ENCODE measurements at places on chromosomes 2 and 18.
A peak's percentile ranks its signal among the peaks of the same experiment; 100 is the strongest.

- no peak overlapping the region for H3K4me3 ChIP-seq
- H3K27me3 ChIP-seq, result no peaks in the 10 kb centered on the region
- DNase-seq, result no peak
Observed at GRCh38 chr18:22378672-22379282, 38.9 kb downstream of the CTAGE1 start.

- H3K27me3 ChIP-seq, result no peaks in the 10 kb centered on the region
- no peaks in the 10 kb centered on the region for H3K4me1 ChIP-seq
- DNase-seq, result no peak
- no peak overlapping the region for H3K4me3 ChIP-seq
- H3K27ac ChIP-seq, result no peak overlapping the region
- peaks cover 6% of the 10 kb centered on the region for H3K36me3 ChIP-seq
Observed at GRCh38 chr2:32783469-32783868, 155.6 kb downstream of the TTC27 start.

- H3K4me3 ChIP-seq, result no peak overlapping the region
- no peak overlapping the region for H3K27ac ChIP-seq
- peaks cover 6% of the 10 kb centered on the region for H3K36me3 ChIP-seq
Observed at GRCh38 chr2:58137221-58137620, 90.6 kb downstream of the VRK2 start.

DNA sequence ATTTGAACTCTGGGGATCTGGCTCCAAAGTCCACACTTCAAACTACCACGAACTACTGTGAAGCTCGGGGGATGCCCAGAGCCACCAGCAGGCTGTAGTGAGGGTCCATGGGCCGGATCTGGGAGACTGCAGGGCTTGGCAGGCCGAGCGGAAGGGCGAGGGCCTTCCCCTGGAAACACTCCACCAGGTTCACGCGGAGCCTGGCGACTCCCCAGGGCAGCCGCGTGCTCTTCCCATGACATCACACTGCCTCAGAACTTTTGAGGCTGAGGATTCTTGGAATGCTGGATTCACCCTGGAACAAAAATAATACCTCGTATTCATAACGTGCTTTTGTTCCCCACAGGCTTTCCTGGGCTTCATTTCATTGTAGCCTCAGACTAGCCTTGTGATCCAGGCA lies 201.0 kb downstream of the SMAD7 start:
- no peak overlapping the region for H3K4me3 ChIP-seq
- H3K4me1 ChIP-seq, result no peaks in the 10 kb centered on the region
- no peak for DNase-seq
- H3K36me3 ChIP-seq, result no peaks in the 10 kb centered on the region
- no peak overlapping the region for H3K27ac ChIP-seq

GRCh38 chr2:38122344-38122743 lies 46.4 kb upstream of the CYP1B1 start:
- no peak overlapping the region for H3K27ac ChIP-seq
- H3K4me3 ChIP-seq, result no peak overlapping the region
- no peak for DNase-seq
- no peaks in the 10 kb centered on the region for H3K36me3 ChIP-seq
- no peaks in the 10 kb centered on the region for H3K4me1 ChIP-seq

- peaks cover 3% of the 10 kb centered on the region for H3K36me3 ChIP-seq
- H3K27me3 ChIP-seq, result no peaks in the 10 kb centered on the region
- H3K27ac ChIP-seq, result no peak overlapping the region
Observed at GRCh38 chr2:3399829-3400228, 20.3 kb downstream of the TRAPPC12 start.

DNA sequence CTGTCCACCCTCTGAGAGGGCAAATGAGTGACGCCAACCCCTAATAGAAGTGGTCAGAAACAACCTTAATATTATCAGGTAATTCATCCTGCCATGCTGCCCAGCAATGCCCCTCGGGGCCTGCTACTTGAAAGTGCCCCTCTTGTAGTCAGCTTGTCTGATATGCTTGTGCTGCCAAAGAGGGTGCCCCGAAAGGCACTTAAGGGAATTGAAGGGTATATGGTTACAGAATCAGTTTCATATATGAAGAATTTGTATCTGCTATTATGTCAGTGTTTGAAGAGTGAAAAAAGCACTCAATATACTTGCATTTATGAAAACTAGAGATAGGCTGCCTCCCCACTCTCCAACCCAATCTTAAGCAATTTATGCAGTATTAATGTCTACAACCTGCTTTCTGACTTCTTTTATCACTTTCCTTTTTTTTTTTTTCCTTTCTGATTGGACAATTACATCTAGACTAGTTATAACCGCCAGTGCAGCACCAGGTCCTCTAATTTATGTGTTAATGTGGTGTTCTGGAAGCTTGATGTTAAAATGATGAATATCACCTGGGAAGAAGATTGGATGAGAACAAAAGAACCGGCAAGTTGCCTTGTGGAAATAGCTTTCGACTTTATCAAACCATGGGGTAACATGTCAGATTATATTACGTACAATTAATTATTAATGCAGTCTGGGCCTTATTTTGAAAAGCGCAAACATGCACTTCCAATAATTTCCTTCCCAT lies 646.9 kb upstream of the ACVR2A start:
- no peaks in the 10 kb centered on the region for H3K27me3 ChIP-seq
- H3K4me3 ChIP-seq, result no peak overlapping the region
- no peaks in the 10 kb centered on the region for H3K4me1 ChIP-seq

DNA sequence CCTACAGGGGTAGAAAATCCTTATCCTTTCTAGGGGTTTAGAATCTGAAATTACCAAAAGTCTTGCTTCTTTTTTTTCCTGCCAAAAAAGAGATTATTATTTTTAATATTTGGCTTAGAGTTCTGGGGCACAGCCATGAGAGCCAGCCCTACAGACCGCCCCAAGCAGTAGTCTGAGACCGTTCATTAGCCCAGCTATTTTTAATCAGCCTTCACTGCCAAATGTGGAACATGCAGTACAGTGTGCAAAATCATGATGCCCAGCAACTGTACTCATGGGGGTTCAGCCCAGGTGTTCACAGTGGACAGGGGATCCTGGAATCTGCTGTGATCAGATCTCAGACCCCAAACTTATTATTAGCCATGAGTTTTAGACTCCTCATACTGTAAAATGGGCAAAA lies 60.4 kb downstream of the GRB14 start:
- no peaks in the 10 kb centered on the region for H3K4me1 ChIP-seq
- no peaks in the 10 kb centered on the region for H3K36me3 ChIP-seq
- no peaks in the 10 kb centered on the region for H3K27me3 ChIP-seq
- H3K4me3 ChIP-seq, result no peak overlapping the region
- H3K27ac ChIP-seq, result no peak overlapping the region

DNA sequence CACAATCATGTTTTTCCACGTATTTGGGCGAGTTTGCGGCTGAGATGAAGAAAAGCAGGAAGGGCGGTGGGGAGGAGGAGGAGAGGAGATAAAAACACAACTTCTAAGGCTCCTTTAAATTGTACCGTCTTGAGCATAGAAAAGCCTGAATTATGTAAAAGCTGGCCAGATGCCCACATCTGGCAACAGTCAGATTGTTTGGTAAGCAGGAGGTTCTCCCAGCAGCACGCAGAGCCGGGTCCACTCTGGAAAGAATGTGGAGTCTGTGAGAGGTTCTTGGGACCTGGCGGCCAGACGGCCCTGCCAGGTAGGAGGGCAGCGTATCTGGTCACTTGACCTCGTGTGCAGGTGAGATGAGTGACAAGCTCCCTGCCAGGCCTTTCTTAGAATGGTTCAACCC lies 215.3 kb upstream of the APCDD1 start:
- H3K4me3 ChIP-seq, result no peak overlapping the region
- H3K36me3 ChIP-seq, result no peaks in the 10 kb centered on the region
- no peak for DNase-seq

GRCh38 chr2:201343559-201343958 lies 13.6 kb downstream of the FLACC1 start:
- no peaks in the 10 kb centered on the region for H3K36me3 ChIP-seq
- no peaks in the 10 kb centered on the region for H3K27me3 ChIP-seq
- H3K4me3 ChIP-seq, result no peak overlapping the region
- no peak for DNase-seq

DNA sequence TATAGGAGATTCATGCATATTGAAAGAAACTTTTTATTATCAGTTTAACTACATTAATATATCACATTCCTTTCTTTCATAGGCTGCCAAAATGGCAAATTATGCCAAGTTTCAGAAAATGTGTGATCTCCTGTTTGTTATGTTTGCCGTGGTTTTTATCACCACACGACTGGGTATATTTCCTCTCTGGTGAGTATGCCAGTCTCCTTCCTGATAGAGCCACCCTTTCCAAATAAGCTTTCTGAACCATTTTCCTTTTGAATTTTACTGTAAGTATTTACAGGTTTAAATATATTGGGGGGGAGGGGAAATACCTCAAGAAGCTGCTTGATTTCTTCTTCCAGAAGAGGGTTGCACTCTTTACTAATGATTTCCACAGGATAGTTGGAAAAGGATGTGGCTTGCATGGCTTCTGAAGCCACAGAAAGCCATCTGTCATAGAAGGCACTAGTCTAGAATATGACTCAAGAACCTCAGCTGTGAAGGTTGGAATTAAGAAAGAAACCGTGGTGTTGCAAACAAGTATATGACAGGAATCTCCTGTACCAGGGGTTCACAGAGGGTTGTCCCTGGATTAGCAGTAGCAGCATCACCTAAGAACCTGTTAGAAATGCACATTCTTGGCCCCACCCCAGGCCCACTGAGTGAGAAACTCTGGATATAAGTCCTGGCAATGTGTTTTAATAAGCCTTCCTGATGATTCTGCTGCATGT lies 84.5 kb upstream of the NOSTRIN start:
- H3K4me3 ChIP-seq, result no peak overlapping the region
- H3K36me3 ChIP-seq, result no peaks in the 10 kb centered on the region
- H3K4me1 ChIP-seq, result no peaks in the 10 kb centered on the region
- no peak for DNase-seq

DNA sequence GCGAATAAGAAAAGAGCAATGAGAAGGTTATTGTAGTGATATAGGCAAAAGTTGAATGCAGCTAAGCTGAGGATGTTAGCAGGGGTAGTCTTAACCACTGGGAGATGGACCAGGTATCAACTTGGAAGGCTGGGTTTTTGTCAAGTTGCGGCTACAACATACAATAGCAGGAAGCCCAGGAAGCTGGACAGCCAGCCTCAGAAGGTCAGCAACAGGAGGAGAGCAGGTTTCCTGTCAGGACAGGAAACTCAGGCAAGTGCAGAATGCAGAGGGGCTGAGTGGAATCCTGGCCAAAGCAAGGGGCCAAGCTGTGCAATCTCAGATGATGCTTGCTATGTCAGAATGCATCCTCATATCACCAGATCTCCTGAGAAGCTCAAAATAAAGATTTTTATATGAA lies 530.0 kb upstream of the ID2 start:
- H3K27me3 ChIP-seq, result no peaks in the 10 kb centered on the region
- no peaks in the 10 kb centered on the region for H3K4me1 ChIP-seq
- H3K4me3 ChIP-seq, result no peak overlapping the region

DNA sequence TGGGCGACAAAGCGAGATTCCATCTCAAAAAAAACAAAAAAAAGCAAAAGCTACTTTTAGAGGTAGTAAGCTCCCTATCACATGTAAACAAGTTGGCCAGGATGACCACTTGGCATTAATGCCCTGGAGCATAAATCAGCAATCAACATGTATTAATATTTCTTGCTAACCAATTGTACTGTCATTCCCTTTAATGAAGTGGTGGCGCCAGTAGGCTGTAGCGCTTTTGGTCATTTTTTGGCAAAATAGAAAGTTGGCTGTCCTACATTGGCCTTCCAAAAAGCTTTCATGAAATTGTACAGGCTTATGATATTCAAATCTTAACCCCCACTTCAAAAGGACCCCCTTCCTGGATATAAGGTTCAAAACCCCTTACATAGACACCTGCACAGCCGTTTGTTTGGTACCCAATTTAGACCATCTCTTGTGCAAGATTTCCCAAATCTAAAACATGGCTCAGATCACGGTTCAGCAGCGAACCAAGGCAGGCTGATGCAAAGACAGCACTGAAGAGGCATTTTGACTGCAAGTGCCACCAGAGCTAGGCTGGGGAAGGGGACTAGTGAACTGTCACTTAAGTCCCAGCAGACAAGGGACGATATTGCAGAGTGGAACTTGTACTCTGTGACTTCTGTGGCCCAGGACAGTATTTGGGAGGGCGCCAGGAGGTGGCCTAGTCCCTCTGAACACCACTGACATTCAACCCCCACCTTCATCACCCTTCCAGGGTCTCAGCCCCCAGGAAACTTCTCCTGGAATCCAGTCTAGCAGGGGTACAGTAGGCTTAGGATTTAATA lies 31.9 kb downstream of the SMAD7 start:
- H3K27me3 ChIP-seq, result no peaks in the 10 kb centered on the region
- no peak overlapping the region for H3K4me3 ChIP-seq
- H3K27ac ChIP-seq, result peak overlapping the region; percentile 39
- no peaks in the 10 kb centered on the region for H3K36me3 ChIP-seq
- H3K4me1 ChIP-seq, result peaks cover 39% of the 10 kb centered on the region

DNA sequence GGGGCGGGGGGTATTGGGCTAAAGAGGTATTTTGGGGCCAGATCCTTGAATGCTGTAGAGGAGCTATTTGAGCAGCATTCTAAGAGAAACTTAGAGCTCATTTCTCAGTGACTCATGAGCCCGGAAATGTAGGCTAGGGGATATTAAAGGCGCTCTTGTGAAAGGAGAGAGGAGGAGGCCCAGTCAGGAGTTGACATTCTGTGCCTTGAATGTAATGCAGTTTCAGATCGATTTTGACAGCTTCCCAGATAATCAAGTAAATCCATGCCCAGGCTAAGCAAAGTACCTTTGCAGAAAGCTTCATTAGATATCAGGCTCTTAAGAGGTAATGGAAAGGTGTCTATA lies 1.5 kb downstream of the CAB39 start:
- no peaks in the 10 kb centered on the region for H3K36me3 ChIP-seq
- H3K27ac ChIP-seq, result peak overlapping the region; percentile 78
- peaks cover 17% of the 10 kb centered on the region for H3K4me1 ChIP-seq
- DNase-seq, result no peak
- no peaks in the 10 kb centered on the region for H3K27me3 ChIP-seq
- H3K4me3 ChIP-seq, result peak overlapping the region; percentile 88

- H3K4me1 ChIP-seq, result no peaks in the 10 kb centered on the region
- H3K4me3 ChIP-seq, result no peak overlapping the region
- no peak overlapping the region for H3K27ac ChIP-seq
- peaks cover 37% of the 10 kb centered on the region for H3K27me3 ChIP-seq
Observed at GRCh38 chr2:72925328-72925943, 8.1 kb downstream of the EMX1 start.

- DNase-seq, result no peak
- H3K27me3 ChIP-seq, result no peaks in the 10 kb centered on the region
- H3K4me1 ChIP-seq, result peaks cover 41% of the 10 kb centered on the region
- H3K4me3 ChIP-seq, result peak overlapping the region; percentile 69
- no peaks in the 10 kb centered on the region for H3K36me3 ChIP-seq
- peak overlapping the region; percentile 39 for H3K27ac ChIP-seq
Observed at GRCh38 chr2:9002313-9002636, 1.2 kb downstream of the MBOAT2 start.

DNA sequence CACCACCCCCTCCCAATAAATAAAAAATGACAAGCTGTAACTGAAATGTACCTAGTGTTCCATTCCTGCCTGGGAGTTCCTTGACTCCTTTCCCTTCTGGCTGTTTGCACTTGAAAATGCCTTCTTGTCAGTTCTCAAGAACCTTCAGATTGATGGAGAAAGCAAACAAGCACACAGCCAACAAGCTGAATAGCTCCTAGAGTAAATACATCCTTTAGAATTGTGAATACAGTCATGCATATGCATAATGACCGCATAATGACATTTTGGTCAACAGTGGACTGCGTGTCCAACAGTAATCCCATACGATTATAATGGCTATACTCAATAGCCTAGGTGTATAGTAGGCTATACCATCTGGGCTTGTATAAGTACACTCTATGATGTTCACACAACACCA lies 97.0 kb downstream of the LYPD6 start:
- H3K4me3 ChIP-seq, result no peak overlapping the region
- H3K27me3 ChIP-seq, result no peaks in the 10 kb centered on the region
- H3K27ac ChIP-seq, result no peak overlapping the region
- H3K4me1 ChIP-seq, result no peaks in the 10 kb centered on the region
